ENCODE measurements at places on chromosomes 2 and 18.

GRCh38 chr2:160836755-160837154, 323.5 kb upstream of the TANK start:
- DNase-seq, result no peak

DNA sequence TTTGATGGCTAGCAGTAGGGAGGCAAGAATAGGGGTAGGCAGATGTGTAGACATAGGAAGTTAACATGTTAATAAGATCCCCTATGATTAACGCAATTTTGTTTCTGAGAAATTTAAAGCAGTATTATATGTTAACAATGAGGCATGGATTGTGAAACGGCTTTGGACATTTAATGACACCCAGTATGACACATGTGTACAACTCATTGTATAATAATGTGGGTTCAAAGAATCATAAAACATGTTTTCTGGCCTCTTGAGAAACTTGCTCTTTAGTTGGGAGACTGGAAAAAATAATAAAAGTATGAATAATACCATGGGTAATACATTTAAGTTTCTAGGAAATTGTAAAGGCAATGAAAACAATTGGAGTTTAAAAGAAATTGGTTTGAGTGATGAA, 332.1 kb upstream of the CDH20 start:
- no peak for DNase-seq

DNA sequence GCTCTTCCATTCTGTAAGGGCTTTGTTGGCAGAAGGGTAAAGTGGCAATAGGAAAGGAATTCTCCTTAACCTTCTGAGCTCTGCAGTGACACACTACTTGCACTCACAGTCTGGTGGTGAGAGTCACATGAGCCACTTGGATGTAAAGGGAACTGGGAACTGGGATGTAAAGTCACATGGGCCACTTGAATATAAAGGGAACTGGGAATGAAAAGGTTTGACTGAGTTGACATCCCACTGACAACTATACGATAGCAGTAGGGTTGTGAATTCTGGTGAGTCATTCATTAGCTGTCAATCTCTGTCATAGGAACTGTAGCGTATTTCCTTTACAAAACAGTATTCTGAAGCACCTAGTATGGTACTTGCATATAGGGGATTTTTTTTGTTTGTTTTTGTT, 5.5 kb downstream of the RPE start:
- no peak for DNase-seq

DNA sequence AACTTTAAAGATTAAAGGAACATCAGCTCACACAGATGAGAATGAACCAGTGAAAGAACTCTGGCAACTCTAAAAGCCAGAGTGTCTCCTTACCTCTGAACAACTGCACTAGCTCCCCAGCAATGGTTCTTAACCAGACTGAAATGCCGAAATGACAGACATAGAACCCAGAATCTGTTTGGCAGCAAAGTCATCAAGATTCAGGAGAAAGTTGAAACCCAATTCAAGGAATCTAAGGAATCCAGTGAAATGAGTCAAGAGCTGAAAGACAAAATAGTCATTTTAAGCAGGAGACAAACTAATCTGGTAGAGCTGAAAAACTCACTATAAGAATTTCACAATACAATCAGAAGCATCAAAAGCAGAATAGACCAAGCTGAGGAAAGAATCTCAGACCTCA, 72.0 kb downstream of the STRADB start:
- DNase-seq, result no peak

DNA sequence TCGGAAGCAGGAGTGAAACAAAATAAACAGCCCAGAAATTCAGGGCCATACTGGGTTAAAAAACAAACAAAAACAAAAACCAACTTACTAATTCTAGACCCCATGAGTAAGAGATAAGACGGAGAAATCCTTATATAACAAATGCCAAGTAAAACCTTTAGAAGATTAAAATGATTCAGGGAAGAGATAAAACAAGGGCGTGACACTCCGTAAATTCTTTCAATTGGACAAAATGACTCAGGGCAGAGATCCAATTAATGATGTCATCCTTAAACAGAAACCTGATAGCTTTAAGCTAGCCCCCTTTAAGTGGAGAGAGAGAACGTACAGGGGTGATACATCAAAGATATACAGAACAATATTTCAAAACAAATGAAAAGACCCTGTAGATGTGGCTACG, 317.4 kb downstream of the NBAS start:
- DNase-seq, result no peak

GRCh38 chr2:102735416-102736109, 26.3 kb upstream of the TMEM182 start:
- no peak for DNase-seq

DNA sequence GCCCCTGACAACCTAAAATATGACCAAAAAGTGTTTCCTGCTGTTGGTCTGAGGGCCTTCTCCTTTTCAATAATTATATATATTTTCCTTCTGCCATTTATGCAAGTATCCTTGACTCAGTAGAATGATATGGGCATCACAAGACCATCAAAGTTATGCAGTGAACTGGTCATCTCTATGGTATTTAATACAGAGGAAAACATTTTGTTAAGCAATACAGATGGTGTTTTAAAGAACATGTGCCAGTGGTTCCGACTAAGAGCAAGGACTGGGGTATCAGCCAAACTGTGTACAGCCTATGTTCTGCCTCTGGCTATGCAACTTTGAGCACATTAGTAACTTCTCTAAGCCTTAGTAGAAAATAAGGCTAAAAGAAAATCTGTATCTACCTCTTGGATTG, 179.0 kb downstream of the TRABD2A start:
- no peak for DNase-seq

- no peak for DNase-seq
These were observed 69.9 kb downstream of the ZC3H6 start for GRCh38 chr2:112345030-112346027.

- no peak for DNase-seq
These were observed 37.0 kb downstream of the PUM2 start for GRCh38 chr2:20313659-20314058.

DNA sequence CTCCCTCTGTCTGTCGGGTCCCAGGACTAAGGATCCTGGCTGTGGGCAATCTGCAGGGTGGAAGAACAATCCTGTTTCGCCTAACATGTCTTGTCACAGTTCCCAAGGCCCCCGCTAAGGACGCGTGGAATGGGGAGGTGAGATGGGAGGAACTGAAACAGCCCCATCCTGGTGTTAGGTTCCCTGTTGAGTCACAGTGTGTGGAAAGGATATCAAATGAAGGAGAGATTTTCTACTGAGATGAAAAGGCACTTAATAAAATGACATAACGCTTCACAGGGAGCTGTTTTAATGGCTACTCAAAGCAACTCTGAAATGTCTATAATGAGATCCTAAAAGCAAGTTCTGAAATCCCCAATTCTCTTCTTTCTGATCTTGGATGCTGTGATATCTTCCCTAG, 52.5 kb downstream of the RAB31 start:
- no peak for DNase-seq

GRCh38 chr2:143513081-143513480, 383.9 kb downstream of the ARHGAP15 start:
- no peak for DNase-seq

DNA sequence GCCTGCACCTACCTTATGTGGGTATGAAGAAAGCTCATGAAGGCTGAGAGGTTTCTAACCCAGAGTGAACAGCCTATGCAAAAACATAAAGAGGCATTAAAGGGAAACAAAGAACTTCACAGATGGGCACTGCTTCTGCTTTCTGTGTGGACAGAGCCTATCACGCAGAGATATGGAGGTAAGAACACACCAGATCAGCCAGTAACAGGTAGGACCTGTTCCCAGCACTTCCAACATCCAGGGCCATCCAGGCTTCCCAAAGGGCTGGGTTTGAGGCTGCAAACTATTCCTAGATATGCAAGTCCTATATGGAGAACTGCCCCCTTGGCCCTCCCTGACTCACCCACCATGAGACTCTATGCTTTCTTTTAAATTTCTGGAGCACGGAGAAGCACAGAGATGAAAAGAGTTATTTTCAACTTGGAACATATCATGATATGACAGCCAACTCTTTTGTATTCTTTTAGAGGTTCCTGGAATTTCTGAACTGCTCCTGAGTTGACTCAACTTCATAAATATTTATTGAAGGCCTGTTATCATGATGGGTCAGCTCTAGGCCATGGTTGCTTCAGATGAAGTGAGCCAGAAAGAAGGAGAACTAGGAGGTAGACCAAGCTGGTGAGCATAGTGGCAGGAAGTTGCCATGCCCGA, 77.4 kb upstream of the PPP1CB start:
- DNase-seq, result no peak

DNA sequence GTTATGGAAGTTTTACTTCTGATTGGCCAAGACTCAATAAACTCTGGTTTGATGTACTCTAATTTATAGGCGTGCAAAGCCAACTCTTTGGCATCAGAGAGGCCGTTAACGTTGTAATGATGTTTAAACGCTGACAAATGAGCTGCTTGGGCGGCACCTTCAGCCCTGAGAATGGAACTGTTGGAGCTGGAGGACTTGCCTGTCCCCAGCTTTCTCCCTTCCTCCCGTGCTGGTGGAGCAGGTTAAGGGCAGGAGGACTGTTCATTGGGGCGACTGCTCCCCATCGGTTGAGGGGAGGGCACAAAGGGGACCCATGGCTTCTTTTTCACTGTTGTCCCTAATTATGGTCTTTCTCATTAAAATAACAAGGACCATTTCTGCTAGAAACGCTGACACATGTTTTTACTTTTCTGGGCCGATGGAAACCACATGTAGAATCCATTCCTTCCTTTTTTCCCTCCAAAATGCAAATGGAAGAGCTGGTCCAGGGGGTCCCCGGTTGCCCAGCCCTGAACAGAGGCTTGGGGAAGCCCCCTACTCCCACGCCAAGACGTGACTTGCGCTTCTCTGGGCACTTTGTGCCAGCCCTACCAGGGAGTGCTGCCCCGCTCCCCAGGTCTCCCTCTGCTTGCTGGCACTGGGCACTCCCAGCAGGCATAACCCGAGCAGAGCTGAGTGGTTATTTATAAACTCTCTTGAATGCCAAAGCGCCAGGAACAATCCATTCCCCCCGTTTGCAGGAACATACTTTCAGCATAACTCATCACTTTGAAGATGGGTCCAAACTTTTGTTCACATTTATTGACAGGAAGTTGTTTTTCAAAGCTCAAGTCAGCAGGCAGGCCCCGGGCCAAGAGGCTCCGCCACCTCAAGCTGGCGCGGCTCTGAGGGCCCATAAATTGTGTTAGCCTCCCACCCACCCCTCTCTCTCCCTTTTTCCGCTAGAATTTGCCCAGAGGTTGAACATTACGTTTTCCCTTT, 170.1 kb downstream of the ASB1 start:
- DNase-seq, result no peak

- DNase-seq, result no peak
These were observed 1355.4 kb upstream of the ACVR2A start for GRCh38 chr2:146489386-146489785.

- DNase-seq, result no peak
These were observed 41.6 kb downstream of the RBBP8 start for GRCh38 chr18:22974707-22975106.

- no peak for DNase-seq
These were observed 60.1 kb downstream of the KCNF1 start for GRCh38 chr2:10971888-10972260.

GRCh38 chr18:55795101-55795669, 207.2 kb upstream of the TCF4 start:
- no peak for DNase-seq

- no peak for DNase-seq
These were observed 599 bp downstream of the ADAM23 start for GRCh38 chr2:206443735-206444527.

DNA sequence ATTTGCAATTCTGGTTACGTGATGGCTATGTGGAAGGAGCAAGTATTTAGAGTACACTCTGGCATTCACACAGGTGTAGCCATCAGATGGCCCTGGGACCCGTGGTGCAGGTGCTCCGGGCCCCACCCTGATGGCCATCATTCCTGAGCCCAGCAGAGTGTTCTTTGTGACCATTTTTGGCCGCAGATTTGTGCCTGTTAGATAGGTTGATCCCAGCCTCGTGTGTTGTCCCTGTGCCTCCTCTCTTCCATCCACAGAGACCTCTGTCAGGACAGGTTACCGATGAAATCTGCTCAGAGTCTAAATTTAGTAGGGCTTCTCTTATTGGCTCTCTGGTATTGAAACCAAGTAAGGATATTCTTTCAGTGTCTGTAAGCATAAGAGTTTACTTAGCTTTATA, 33.9 kb downstream of the MAPRE2 start:
- DNase-seq, result no peak

GRCh38 chr18:22688877-22689496, 244.1 kb upstream of the RBBP8 start:
- DNase-seq, result no peak

DNA sequence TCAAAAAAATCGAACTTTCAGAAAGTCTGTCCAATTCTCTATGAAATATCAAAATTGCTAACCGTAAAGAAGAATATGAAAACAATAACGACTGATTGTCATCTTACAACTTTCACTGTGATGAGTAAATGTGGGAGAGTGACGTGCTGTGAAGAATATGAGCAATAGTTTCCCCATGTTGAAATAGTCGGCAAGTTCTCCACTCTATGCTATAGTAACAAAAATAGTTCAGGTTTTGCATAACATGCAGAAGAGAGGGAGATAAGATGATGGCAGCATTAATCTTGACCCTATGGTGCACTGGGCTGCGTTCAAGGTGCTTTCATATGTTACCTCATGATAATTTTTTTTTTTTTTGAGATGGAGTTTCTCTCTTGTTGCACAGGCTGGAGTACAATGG, 196.8 kb upstream of the CYRIA start:
- DNase-seq, result no peak

GRCh38 chr2:20676353-20677215, 9.6 kb downstream of the GDF7 start:
- no peak for DNase-seq

DNA sequence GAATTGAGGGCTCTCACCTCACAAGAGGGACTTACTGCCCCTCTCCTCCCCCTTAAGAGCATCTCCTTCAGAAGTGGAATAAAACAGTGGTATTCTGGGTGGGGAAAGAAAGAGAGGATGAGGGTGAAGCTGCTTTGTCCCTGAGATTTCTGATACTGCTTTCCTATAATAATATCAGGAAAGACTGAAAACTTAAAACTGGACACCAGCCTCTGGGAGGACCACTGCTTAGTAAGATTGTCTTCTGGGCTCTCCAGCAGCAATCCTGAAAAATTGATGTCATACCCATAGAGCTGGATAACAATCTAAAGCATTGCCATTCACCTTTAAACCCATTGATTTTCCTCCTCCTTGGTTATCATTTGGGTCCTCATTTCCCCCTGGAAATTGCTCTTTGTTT, 4.7 kb upstream of the HOXD4 start:
- no peak for DNase-seq

DNA sequence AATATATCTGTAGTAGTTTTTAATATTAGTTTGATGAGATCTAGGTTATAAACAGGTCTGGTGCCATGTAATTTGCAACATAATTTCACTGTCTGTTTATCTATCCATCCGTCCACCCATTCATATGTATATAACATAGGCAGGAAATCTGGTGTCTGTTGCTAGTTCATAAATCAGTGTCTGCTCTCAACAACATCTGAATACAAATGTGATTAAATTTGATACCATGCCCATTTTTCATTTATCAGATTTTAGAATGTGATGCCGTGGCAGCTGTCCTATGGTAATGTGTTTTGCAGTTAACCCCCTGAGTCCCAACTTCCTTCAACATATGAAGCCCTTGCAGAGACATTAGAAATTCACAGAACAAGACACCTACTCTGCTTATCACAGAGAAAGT, 228.4 kb downstream of the CMPK2 start:
- DNase-seq, result no peak

GRCh38 chr2:172389685-172390339, 37.6 kb upstream of the ITGA6 start:
- DNase-seq, result no peak

- peak; percentile 11 for DNase-seq
These were observed 73.3 kb downstream of the PIK3C3 start for GRCh38 chr18:42028247-42028832.

GRCh38 chr18:32612651-32613050, 142.0 kb upstream of the GAREM1 start:
- DNase-seq, result no peak

Measured in stimulated activated CD4-positive, alpha-beta T cell treated with anti-CD3 and anti-CD28 coated beads, Interleukin-2, amount 100 ng/mL, for 24 hours (primary cell).